Effector CD4-positive, alpha-beta T cell (primary cell): ENCODE measurements at places on chromosomes 6 and 20.

DNA sequence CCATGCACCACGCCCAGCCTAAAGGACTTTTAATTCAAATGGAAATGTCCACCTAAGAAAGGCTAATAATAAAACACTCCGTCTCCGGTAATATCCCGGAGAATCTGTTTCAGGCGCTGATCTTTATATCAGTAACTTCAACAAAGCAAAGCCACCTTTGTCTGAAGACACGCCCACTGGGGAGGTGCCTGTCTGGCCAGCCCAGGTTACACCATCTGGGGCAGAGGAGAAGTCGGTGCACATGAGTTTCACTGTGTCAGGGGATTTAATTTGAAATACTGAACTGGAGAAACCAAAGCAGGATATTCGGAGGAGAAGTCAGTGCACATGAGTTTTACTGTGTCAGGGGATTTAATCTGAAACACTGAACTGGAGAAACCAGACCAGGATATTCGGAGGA lies 9.4 kb downstream of the SERPINB6 start:
- no peak for DNase-seq

- DNase-seq, result no peak
These were observed 492.0 kb upstream of the MMS22L start for GRCh38 chr6:97775012-97775411.

DNA sequence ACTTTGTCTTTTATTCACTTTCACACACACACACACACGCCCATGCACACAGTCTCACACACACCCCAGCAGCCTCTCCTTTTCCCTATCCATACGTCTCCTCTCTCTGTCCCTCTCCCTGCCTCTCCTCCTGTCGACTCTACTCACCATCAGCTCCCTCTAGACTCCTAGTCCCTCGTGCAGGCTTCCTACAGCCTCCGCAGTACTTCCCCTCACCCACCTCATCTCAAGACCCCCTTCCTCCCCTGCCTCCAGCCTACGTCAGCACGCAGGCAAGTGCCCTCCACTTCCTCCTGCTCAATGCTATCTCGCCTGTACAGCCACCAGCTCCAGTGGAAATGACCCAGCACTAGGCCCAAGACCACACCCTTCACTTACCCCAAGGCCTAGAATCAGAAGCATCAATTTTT lies 820 bp upstream of the TREML2 start:
- DNase-seq, result no peak

DNA sequence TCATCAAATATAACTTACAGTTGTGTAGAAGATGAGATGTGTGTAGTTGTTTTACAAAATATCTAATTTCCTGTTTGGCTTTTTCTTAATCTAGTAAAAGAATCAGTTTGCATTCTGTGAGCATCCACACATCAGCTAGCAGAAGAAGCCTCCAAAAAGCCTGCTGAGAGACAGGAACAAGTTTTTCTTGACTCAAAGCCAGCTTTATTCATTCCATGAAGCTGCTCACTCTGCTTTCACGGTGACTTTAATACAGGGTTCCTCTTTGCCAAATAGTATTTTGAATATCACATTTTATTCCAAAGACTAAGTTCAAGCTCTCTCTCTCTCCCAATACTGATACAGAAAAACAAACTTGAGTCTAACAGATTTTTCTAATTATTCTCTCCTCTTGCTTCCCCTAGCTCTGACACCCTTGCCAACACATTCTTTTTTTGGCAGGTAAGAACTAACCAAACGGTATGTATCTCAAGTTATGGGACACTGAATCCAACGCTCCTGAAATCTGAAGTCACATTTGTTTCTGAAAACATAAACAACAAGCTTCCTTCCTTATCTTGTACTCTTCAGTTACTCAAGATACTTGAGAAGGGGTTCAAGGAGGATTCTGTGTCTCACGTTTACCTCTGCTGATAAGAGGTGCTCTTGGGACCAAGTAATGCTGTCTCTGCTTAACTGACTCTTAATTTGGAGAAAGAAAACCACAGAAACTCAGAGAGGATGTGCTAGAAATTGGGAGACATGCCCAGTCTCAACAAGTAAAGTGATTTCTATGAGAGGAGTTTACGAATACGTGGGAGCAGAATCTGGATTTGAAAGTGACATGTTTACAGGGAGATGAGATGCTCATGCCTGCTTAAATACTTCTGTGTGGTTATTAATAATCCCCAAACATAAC lies 184.2 kb upstream of the SPTLC3 start:
- DNase-seq, result no peak

DNA sequence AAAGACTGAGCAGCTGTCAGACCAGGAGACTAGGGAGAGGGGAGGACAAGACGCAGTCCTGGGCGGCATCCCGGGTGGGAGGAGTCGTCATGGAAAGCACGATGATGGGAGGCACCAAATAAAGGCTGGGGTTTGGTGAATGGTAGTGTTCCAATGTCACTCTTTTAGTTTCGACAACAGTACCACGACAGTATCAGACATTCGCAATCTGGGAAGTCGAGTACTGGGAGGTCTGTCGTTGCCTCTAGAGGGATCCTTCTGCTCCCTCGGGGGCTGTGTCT lies 32.1 kb downstream of the PSMG4 start:
- no peak for DNase-seq
